ENCODE measurements at places on chromosomes 2 and 18.

GRCh38 chr2:63122921-63123320 lies 72.3 kb downstream of the OTX1 start:
- DNase-seq: no peak

DNA sequence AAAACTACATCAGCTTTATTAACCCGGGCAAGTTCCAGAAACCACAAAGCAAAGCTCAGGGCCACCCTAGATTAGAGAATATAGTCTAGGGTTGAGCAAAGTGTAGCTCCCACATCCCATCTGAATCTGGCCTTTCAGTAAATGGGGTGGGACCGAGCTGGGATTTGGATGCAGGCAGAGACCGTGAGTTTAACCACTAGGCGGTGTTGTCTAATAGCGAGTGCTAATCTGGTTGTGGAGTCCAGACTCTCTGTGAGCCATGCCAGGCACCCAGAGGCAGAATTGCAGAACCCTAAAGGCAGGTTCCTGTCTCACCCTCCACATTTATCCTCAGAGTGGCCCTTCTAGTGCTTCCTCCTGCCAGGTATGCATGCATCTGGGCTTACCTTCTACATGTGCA lies 435.9 kb downstream of the TSN start:
- peak; percentile 89 for DNase-seq

DNA sequence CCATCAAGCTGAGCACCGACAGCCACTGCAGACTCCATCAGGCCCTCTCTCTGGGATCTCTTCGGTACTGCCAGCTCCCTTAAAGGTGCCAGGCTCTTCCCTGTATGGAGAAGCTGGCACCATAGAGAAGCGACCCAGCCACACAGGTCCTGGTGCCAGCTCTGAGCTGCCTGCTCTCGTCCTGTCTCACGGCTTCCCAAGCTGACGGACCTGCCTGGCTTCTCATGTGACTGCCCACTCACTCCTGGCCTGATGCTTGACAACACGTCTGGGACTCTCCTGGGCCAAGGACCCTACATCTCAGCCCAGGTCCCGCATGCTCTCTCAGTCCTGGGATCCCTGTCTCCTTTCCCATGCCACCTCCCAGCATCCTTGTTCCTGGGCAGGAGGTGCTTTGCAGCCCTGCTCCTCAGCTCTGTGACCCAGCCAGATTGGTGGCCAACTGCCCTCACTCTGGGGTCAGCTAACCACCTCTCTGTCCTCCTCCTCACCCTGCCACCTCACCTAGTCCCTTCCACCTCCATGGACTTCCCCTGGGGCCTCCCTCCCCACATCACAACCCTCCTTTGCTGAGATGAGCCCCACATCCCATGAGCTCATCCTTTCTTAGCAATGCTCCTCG lies 12.5 kb upstream of the ATOH8 start:
- no peak for DNase-seq

GRCh38 chr2:233074106-233074505 lies 14.0 kb downstream of the INPP5D start:
- no peak for DNase-seq

GRCh38 chr2:134023854-134024253 lies 230.0 kb upstream of the MGAT5 start:
- DNase-seq: no peak

Measured in hematopoietic multipotent progenitor cell treated with erythropoietin and hydrocortisone succinate and interleukin-3 and kit ligand, for 4 days (in vitro differentiated cells).